ENCODE measurements at places on chromosomes 1 and 21. TPM values are rescaled to one million over a fixed set of nuclear protein-coding genes. Genes with fewer than 3 reads are reported as not detected.
A peak's percentile ranks its signal among the peaks of the same experiment; 100 is the strongest.

BGLAP gene
- 0.42 TPM for total RNA-seq

KRTAP11-1 gene
- not detected for total RNA-seq

TMOD4 gene
- total RNA-seq, result 2.3 TPM

DNA sequence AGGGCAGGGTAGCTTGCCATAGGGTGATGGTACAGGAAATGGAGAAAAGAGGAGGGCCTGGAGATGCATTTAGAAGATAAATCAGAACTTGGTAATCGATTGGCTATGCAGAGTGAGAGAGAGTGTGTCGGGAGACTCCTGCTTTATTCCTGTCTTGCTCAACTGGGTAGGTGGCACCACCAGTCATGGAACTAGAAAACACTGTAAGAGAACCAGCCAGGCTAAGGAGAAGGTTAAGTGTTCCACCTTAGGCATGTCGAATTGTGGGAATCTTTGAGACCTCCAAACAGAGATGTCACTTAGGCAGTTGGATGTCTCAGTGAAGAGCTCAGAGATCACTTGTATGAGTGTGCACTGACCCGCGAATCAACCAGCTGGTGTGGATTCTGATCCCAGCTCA lies 28.7 kb upstream of the RD3 start:
- no peak for DNase-seq

GRCh38 chr1:173056365-173056764 lies 5.6 kb upstream of the TNFSF18 start:
- no peak for DNase-seq

NHLH1 gene
- not detected for total RNA-seq

DTL gene
- 20.7 TPM for total RNA-seq

DNA sequence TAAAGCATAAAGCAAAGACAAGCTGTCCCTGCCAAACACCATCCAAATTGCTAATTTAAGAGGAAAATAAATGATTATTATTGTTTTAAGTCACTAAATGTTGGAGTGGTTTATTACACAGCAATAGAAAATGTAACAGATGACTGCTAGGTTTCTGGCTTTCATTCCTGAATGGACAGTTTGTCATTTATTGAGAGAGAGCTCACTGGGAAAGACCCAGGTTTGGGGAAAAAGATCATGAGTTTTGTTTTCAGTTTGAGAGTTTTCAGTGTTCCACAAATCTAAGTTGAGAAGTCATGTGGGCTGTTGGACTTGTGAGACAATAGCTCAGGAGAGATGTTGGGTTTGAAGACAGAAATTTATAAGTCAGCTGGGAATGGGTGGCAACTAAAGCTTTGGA lies 5.4 kb downstream of the GPA33 start:
- DNase-seq, result no peak

DNA sequence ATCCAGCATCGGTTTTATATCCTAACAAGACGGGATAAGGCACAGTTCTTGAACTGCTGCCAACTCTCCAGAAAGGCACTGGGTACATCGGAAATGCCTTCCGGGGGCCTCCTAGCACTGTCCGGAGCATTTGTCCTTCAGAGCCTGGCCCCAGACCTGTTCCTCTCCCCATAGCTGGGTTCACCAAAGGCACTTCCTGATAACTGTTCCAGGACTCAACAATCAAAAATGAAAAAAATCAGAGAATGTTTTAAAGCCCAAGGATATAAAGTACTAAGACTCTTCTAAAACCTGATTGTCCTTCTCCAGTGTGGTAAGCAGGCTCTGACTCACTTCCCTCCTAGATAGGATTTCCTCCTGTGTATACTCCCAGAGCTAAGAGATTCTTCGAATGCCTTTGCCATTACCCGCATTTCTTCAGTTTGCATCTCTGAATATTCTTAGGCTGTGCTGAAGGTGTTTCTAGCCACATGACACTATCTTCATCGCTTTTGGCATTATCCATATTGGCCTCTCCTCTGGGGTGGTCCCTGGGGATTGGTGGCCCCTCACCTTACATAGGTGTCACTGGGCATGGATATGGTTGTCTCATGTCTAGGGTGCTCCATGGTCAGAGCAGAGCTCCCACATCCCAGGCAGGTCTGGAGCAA lies 112.9 kb downstream of the ZBTB18 start:
- no peak for DNase-seq

GRCh38 chr21:39849014-39849655 lies 18.1 kb upstream of the PCP4 start:
- no peak for DNase-seq

DNA sequence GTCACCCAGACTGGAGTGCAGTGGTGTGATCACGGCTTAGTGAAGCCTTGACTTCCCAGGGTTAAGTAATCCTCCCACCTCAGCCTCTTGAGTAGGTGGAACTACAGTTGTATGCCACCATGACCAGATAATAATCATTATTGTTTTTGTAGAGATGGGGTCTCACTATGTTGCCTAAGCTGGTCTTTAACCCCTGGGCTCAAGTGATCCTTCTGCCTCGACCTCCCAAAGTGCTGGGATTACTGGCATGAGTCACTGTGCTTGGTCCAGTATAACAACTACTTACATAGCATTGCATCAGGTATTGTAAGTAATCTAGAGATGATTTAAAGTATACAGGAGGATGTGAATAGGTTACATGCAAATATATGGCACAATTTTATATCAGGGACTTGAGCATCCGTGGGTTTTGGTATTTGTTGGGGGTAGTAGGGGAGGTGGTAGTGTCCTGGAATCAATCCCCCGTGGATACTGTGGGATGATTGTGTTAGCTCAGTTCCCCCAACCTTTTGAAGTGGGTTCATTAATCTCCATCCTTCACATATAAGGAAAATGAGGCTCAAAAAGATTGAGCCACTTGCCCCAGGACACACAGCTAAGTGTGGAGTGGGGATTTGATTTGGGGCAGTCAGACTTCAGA lies 61.4 kb upstream of the CNIH3 start:
- no peak for DNase-seq

- DNase-seq, result no peak
Measured at GRCh38 chr1:98066911-98067310, 146.1 kb upstream of the DPYD start.

DNA sequence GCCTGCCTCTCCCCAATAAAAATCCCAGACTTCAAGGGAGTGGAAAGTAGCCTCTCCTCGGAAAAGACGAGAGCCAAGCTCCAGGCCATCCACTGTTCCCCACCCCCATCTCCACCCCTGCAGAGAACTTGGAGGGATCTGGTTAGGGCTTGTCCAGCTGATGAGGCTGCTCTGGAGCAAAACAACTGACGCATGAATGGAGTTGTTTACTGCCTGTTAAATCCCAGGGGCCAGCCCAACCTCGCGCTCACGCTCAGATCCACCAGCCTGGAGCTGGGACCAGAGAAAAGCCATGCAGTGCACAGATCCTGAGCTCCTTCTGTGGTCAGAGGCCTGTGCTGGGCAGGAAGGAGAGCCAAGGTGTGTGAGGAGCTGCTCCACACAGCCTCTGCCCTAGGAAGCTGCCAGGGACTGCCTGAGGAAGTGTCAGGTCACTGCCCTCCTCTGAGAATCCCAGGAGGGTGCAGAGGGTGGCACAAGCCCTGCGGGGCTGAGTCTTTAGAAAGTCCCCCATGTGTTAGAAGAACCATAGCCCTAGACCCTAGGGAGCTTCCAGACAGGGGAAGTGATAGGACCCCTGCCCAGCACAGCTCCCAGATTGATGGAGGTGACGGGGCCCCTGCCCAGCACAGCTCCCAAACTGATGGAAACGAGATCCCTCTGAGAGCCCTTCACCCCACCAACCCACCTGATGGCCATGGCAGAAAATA lies 109.0 kb upstream of the IPO9 start:
- no peak for DNase-seq

ZNF678 gene
- total RNA-seq, result 54.9 TPM

ZBTB8A gene
- total RNA-seq, result 30.1 TPM

- no peak for DNase-seq
Measured at GRCh38 chr1:18261891-18262290, 154.3 kb downstream of the IGSF21 start.

VWA1 gene
- 15.2 TPM for total RNA-seq

DNA sequence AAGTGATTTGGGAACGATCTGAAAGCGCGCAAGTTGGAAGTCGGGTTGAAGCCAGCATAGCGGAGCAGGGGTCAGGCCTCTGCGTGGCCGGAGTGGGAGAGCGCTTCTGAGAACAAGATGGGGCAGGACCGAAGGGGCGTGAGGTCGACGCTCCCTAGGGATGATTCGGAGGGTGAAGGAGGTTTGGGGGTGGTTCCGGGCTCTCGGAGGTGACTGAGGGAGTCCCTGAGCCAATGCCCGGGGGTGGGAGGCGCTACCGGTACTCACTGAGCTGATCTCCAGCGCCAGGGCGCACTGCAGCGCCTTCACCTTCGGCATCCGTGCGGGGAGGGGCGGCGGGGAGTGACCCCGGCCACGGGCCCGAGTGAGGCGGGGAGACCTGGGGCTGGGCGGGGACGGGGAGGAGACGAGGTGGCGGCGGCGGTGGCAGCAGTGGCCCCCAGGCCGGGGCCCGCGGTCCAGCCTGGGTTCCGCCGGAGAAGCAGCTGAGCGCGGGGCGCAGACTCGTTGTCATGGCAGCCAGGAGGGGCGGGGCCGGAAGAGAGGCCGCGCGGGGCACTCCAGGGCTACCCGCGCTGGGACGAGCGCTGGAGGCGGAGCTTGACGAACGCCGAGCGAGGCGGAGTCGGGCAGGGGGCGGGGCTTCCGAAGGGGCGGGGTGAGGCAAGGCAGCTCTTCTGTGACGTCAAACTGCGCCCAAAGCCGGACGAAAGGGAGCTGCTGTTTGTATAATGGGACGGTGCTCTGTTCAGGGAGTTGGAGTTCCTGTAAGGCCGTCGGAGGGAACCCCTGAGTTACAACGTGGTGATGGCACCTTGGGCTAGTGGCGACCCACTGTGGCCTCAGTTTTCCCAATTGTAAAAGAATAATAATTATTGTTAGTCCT lies at the start of gene SPATA6:
TSS of gene SPATA6 (minus strand) at position 514 of the 886 bp plus-strand sequence. CDS start at position 318, 196 bp downstream.
- DNase-seq, result peak; percentile 91

ANGPTL7 gene
- total RNA-seq, result 2.7 TPM

SLC9C2 gene
- total RNA-seq, result not detected

TMEM63A gene
- total RNA-seq, result 53.7 TPM

MIXL1 gene
- total RNA-seq, result not detected

GRCh38 chr1:91345395-91346005 lies 59.1 kb downstream of the HFM1 start:
- DNase-seq, result peak; percentile 8

DNA sequence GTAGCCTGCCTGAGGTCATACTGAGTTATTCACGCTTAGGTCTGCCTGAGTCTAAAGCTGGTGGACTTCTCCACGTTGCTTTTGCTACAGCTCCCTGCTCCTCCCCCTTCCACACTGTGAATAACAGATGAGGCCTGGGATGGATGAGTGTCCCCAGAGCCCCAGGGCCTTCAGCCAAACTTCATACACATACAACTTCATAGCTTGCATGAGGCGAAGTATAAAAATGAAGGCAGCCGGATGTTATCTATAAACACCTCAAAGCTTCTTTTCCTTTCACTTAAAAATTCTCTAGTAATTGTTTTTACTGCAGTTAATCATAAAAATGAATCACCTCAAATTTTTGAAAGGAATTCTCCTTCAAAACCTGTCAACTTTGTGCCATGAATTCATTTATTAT lies 70.2 kb downstream of the DAB1 start:
- DNase-seq, result no peak

ZNF648 gene
- 0.11 TPM for total RNA-seq

- DNase-seq, result no peak
Measured at GRCh38 chr21:30164796-30165195, 1.8 kb downstream of the CLDN17 start.

GRCh38 chr1:212782422-212783154 lies 9.0 kb downstream of the NSL1 start:
- DNase-seq, result no peak

CHIA gene
- total RNA-seq, result not detected

DNA sequence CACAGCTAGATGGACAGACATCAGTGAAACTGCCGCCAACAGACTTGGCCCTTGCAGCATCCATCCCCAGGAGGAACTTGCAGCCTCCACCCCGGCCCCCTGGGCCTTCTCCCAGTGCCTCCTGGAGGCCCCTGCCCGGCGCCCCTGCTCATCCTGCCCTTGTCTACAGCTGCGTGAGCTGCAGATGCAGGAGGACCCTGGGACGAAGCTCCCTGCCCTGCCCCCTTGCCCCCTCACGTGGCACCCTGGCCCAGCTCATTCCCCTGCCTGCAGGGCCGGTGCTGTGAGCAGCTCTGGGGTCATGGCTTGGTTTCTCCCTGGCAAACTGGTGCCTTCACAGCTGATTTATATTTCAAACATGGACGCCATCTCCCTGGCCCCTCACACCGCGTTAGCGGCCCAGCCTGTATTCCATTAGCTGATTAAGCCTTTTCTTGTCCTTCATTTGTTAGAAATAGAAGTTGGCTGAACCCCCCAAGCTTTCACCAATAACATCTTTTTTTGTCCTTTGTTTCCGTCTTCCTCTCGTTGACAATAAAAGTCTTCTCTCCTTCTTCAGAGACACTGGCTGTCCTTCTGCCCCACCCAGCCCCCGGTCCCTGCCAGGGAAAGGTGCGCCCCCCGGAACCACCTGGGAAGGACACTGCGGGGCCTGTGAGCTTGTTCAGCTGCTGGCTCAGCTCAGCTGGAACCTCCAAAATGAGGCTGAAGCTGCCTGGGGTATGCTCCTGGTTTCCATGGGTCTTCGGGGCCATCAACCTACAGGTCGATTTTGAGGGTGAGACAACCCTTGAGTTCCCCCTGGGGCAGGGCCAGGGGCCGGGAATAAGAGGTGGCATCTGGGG lies 34.0 kb upstream of the SLC19A1 start:
- DNase-seq, result no peak

DNA sequence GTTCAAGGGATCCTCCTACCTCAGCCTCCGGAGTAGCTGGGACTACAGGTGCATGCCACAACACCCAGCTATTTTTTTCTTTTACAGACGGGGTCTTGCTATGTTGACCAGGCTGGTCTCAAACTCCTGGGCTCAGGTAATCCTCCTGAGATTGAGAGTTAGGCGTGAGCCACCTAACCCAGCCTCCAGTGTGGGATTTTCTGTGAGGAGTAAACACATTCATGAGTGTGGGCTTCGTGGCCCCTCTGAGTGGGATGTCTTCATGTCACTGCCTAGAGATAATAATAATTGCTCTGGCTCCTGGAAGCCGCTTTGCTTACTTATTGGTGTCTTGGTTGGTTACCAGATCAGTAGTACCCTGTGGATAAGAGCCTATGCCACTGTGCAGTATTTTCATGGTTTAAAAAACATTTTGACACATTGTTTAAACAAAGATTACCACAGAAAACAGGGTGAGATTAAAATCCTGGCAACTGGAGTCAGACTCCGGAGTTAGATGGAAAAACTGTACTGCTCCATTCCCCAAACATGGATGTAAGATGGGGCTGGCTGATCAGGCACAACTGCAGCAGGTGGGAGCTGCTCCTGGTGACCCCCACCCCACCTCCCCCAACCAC lies 159.1 kb upstream of the RAB4A start:
- no peak for DNase-seq

DNA sequence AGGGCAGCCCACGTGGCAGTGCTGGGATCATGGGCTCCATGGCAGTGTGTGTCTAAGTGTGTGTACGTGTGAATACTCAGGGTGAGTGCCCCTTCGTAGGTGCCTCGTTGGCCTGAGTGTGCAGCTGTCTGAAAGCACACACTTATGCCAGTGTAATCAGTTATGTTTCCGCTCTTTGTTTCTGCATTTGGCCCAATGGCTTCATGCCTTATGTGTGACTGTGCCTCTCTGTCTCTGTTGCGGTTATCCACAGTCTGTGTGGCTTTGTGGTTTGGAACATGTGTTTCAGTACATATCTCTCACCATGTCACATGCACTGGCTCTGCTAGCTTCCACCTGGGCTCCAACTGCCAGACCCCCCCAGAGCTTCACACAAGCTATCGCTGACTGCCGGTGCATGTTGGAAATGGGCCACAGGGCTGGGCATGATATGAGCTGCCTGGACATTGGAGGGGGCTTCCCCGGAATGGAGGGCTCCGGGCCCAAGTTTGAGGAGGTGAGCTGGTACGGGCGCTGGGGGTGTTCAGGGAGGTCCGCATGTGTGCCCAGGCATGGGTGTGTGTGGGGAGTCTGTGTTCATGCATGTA lies 70.3 kb upstream of the TINAGL1 start:
- DNase-seq, result no peak
